ENCODE measurements at places on chromosomes 11 and 22.

DNA sequence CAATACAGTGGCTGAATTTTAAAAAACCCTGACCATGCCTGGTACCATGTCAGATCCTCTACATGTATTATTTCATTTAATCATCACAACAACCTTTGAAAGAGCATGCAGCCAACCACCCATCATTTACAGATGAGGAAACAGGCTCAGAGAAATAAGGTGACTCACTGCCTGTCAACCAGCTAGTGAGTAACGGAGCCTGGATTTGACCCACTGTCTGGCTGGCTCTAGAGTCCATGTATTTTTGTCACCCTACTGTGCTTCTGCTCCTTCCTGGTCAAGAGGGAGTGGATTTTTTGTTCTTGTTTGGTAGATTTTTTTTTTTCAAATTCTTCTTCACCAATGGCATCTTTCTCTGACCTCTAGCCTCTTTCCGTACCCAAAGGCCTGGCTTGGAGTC lies 77.4 kb downstream of the CWC15 start:
- DNase-seq = no peak

- DNase-seq = no peak
Measured at GRCh38 chr11:70301721-70302418, 31.4 kb downstream of the PPFIA1 start.

GRCh38 chr22:44455151-44455962 lies 42.7 kb downstream of the RTL6 start:
- DNase-seq = peak; percentile 15

DNA sequence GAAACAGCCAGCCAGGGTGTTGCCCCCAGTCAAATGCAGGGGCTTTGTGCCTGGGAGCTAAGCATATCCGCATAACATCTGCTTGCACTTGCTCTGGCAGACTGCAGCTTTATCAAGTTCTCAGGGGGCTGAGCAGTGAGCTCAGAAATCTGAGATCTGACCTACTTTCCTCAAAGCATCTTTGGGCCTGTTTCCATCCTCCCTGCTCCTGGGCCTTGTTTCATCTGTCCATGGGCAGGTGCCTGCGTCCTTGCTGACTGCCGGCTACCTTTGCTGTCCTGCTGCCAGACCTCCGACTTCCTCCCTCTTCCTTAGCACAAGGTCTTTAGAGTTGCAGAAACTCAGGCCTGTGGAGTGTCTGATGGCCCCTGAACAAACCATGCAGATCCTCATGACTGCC lies 131.2 kb upstream of the B3GAT1 start:
- DNase-seq = no peak

GRCh38 chr11:30919389-30920152 lies 333.4 kb upstream of the MPPED2 start:
- DNase-seq = no peak

DNA sequence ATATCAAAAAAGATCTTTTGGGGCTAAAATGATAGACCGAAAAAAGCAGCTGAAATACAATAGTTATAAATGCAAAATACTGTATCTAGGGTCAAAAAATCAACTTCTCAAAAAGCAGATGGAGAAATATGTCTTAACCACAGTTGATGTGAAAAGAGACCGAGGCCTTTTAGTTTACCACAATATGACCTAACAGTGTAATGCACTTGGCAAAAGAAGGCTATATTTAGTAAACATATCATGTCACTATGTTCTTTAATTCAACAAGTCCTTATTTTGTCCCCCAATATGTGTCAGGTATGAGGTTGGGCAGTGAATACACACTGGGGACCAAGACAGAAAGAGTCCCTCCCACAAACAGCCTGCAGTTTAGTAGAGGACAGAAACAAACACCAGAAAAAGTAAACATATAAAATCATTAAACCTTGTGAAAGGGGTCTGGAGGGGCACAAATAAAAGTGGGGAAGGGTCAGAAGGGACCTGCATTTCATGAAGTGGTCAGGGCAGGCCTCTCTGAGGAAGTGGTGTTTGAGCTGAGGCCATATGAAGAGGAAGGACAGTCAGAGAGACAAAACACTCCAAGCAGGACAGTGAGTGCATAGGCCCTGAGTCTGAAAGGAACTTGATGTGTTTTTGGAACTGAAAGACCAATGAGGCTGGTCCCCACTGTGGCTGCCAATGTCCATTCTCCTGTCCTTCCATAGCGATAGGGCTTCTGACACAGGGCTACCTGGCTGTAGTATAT lies 53.4 kb downstream of the LIF start:
- no peak for DNase-seq

DNA sequence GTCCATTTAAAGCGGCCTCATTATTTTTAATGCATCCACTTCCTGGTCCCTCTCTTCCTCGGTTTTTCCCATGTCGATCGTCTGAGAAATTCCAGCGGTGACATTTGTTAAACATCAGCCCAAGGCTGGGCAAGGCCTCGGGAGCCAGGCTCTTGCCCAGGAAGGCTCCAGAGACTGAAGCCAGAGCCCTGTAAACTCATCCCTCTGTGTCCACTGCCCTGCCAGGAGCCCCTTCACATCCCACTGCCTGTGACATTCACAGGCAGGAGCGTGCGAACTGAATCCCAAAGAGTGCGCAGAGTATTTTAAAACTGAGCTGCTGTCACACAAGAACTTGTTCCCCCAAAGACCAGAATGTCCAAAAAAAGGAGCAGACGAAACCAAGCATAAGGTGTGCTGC lies 56.5 kb upstream of the ANO1 start:
- DNase-seq = no peak

- no peak for DNase-seq
Measured at GRCh38 chr11:1778141-1778911, 14.6 kb upstream of the CTSD start.

DNA sequence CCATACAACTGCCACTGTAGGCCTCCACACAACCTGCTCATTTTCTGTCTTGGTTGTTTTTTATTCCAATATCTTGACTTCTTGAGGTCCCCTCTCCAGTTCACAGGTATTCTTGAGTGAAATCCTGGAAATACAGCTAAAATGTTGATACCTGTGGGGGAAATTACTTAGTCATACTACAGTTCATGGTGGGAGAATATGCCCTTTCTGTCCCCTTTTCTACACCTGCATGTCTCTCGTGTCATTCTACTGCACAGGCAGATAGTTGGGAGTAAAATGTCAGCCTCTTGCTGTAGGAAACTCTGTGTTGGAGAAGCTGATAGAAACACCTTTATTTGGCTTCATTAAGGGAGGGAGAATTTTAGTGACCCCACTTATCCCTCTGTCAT lies 4.6 kb downstream of the OOSP4A start:
- DNase-seq = no peak

DNA sequence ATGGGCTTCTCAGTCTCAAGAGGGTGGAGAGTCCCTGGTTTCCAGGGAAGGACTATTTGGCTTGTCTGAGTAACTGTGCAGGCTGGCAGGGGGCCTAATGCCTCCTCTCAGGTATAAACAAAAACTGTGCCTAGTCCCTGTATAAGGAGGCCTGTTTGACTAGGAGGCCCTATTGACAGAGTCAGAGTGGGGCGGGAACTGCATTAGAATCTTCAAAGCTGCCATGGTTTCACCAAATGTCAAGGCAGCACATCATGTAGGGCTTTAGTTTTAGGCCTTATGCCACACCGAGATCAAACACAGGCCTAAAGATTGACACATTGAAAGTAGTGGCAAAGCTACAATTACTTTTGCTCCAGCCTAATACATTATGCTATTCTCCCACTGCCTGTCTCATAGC lies 611.5 kb upstream of the B3GAT1 start:
- DNase-seq = no peak

- no peak for DNase-seq
Measured at GRCh38 chr11:115674937-115675544, 170.8 kb upstream of the CADM1 start.

Measured in stimulated activated CD4-positive, alpha-beta T cell treated with anti-CD3 and anti-CD28 coated beads, Interleukin-1b, Interleukin-23, amount 100 ng/mL, for 4 hours (primary cell).